ENCODE measurements at places on chromosomes 6 and 20.

DNA sequence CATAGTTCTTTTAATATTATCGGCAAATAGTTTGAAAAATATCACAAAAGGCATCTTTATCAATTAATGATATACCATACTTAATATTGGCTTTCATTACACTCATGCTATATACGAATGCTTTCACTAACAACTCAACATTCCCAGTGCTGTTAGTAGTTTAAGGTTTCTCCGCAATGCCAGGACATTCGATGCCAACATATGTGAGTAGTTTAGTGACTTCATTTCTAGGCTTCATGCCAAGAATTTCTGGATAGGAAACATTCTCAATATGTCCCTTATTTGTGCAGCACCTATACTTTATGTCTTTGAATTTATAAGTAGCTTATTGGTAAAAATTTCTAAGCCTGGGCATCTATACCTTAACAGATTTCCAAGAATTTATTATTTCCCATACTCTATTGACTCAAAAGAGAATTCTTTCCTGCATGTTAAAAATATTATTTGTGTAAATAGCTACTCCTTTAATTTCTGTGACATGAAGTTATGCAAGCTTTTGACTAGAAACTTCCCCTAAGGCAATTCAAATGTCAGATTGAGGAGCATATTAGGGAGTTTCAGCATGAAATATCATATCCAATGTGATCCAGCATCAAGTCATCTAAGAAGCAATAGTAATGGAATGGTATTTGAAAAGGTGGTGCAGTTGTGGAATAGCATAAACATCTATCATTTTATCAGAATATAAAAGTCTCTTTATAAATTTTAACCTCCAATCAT is 236.0 kb upstream of the STXBP5 start:
- DNase-seq = peak; percentile 36

- DNase-seq = no peak
Observed at GRCh38 chr6:70389261-70389660, 24.0 kb upstream of the FAM135A start.

GRCh38 chr6:166411721-166412151 is 29.0 kb upstream of the MPC1 start:
- no peak for DNase-seq

GRCh38 chr6:159929819-159930218 is 39.0 kb downstream of the MAS1 start:
- peak; percentile 78 for DNase-seq

GRCh38 chr6:137903274-137903932 is 36.3 kb downstream of the TNFAIP3 start:
- no peak for DNase-seq

- DNase-seq = peak; percentile 19
Observed at GRCh38 chr6:168417191-168417590, 23.8 kb upstream of the SMOC2 start.

DNA sequence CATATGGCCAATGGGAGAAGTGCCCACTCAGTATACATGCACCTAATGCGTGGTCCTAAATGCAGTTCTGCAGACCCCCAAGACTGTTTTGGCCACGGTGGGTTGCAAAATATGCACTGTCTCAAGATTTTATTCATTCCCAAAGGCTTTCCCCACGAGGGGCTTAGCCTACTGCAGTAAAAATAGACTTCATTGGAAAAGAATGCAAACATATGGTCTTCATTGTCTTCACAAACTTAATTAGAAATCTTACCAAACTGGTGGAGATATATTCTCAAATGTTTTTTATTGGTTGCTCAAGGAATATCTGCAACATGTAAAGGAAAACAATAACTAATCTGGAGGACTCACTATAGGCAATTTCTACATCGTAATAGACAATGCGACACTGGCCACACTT is 31.6 kb upstream of the PRL start:
- no peak for DNase-seq

DNA sequence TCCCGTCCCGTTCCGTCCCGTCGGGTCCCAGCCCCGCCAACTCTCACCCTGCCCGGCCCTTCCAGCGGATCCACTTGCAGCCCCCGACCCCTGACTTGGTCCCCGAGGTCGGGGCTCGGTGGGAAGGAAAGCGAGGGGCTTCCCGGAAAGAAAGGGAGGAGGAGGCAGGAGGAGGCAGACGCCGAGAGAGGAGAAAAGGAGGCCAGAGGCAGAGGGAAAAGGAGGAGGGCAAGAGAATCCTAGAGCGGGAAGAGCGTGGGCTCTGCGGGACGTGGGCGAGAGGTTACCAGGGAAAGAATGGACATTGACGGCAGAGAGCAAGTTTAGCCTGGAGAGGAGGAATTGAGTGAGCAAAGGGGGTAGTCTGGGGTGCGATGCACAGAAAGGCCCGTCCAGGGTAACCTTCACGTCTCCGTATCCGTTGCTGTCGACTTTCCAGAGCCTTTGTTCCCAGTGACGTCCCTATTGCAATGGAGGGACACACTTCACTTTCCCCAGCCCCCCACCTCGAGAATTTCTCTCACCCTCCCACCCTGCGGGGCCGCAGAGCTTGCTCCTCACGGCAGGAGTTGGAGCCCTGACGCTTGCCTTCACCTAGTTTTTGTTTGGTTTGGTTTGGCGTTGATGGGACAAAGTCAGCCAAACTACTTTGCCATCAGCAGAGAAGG is 477 bp upstream of the MOXD1 start:
- DNase-seq = no peak

GRCh38 chr6:169999367-169999766 is 247.9 kb downstream of the ERMARD start:
- no peak for DNase-seq

DNA sequence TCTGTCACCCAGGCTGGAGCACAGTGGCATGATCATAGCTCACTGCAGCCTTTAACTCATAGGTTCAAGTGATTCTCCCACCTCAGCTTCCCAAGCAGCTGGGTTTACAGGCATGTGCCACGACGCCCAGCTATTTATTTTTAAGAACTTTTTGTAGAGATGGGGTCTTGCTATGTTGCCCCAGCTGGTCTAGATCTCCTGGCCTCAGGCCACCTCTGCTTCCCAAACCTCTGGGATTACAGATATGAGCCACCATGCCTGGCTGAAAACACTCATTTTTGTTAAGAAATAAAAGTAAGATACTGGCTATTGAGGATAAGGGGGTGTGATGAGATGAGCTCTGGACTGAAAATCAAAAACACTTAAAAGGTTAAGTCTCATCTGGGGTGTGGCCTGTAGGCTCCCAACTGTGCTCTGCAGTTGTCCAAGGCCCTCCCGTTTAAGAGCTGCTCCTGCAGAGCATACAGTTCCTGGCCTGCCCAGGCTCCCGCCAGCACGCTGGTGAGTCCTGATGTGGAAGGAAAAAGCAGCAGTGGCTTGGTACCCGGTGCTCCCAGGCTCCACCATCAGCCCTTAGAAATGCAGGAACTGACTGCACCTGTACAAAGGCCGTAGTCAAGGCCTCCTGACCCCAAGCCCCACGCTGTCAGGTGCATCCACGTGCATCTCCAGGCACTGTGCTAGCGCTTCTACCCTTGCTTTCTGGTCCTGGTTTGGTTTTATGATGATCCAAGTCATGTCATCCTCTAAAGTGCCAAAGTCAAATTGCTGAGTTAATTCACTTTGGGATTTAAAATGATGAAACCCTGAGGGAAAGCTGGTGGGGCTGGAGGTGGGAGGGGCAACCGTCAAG is 111.5 kb downstream of the TMEM242 start:
- no peak for DNase-seq

DNA sequence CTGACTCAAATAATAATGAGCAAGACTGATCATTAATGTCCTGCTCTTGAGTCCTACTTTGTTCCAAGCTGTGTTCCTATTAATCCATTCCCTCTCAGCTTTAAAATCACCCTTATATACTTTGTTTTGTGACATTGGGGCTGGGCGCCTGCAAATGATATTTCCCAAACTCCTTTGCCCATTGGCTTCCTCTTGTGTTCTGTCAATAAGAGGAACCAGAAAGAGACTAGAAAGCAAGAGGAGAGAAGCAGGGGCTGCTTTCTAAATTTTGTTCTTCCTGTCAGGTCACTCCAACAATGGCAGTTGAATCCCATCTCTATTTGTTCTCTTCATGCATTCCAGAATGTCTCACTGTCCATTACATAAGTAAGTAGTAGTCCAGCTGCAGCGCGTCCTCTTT is 21.6 kb upstream of the TRIM27 start:
- no peak for DNase-seq

DNA sequence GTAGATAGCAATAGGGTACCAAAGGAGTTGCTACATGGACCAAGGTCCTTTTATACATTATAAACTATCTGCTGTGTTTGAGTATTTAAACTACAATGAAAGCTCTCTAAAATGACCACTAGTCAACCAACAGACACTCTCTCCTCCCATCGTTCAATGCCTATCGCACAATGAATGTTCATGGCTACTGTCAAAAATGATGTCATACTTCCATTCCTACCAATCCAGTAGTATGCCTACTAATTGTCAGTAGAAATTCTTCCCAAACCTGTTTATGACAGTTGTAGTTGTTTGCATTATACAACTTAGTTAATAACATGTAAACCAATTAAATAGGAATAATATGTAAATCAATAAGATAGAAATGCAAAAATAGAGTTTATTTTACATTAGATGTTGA is 39.0 kb upstream of the VSX1 start:
- DNase-seq = no peak

GRCh38 chr6:55758156-55758937 is 117.0 kb downstream of the BMP5 start:
- peak; percentile 14 for DNase-seq

DNA sequence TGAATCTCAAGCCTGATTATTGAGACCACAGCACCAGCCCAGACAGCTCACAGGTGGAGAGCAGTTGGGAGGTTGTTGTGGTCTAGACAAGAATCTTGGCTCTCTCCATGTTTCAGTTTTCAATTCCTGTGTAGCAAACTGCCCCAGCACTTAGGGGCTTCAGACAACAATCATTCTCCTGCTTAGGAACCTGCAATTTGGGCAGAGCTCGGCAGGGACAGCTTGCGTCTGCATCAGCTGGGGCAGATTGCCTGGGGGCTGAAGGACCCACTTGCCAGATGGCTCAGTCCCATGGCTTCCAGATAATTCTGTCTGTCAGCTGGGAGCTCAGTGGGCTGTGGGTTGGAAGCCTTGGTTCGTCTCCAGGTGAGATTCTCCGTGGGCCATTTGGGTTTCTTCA is 6.9 kb downstream of the TGM6 start:
- DNase-seq = no peak

GRCh38 chr20:62368392-62368975 is 1.4 kb upstream of the LAMA5 start:
- DNase-seq = peak; percentile 30

- no peak for DNase-seq
Observed at GRCh38 chr20:16479666-16480065, 93.6 kb downstream of the KIF16B start.

DNA sequence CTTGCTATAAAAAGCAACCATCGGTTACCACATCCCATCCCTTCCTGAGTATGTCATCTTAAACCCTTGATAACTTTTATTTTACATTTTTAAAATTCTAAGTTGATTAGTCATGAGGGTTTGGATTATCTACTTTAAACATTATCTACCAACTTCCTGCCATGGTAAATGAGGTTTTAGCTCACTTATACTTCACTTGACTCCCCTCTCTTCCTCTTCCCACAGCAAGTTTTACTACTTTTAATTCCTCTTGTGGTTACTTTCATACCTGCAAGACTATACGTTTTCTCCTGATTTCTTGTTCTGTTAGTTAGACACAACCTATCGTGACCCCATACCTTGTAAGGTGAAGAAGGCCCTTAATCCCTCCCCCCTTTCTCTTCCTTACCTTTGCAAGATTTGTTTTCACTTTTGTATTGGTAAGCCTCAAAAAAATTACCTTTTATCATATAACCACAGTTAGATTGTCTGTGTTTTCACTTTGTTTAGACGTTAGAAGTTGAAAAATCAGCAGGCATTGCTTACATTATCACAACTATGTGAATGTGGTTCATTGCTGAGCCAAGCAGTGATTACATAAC is 60.1 kb upstream of the OGFRL1 start:
- DNase-seq = no peak

- no peak for DNase-seq
Observed at GRCh38 chr6:11215773-11216172, 16.7 kb downstream of the NEDD9 start.

DNA sequence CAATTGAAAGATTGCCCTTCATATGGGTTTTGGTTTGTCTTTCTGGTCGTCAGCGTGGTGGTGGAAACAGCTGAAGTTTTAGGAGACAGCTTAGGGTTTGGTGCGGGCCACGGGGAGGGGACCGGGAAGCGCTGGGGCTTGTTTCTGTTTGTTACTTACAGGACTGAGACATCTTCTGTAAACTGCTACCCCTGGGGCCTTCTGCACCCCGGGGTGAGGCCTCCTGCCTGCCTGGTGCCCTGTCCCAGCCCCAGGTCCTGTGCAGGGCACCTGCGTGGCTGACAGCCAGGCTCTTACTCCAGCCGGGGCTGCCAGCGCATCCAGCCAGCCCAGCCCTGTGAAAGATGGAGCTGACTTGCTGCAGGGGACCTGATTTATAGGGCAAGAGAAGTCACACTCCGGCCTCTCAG is 22.8 kb downstream of the NPEPL1 start:
- no peak for DNase-seq

- DNase-seq = no peak
Observed at GRCh38 chr6:163612200-163612599, 197.7 kb downstream of the QKI start.

- no peak for DNase-seq
Observed at GRCh38 chr6:158996856-158997255, 3.1 kb downstream of the RSPH3 start.

DNA sequence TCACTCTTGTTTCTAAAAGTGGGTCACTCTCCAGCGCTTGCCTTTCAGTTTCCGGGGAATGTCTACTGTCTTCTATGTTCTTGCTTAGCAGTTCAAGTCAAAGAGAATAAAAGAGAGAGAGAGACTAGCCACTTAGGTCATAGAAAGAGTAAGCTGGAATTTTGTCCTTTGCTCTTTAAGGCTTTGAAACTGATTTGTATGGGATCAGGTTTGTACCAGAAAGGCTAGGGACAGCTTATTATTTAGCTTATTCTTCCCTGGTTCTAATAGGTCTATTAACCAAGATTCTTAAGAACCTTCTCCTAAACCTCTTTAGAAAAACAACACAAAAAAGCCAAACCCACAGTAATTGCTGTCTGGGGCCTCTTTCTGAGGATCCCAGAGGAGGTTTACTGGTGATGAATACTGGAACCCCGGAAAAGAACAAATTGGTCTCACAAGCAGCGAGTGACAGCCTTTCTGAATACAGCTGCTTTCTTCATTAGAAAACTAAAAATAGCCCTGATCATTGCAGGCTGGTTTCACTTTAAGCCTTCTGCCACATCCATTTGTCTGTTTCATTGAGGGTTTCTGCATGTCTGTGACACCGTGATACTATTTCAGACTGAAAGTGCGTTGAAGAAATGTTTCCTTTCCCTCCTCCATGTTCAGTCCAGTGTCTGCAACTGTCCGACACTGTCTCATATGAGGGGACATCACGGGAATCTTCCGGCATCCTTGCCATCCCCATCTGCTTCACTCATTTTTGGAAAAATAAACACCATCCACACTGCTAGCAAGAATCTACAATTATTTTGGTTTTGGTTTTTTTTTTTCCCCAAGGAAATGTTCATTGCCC is 75.1 kb upstream of the ATXN1 start:
- DNase-seq = no peak
